ENCODE measurements at places on chromosomes 3 and 15.

GRCh38 chr3:72960812-72961518 is 35.6 kb upstream of the PPP4R2 start:
- DNase-seq: no peak

GRCh38 chr15:90234096-90234988 is at the start of gene GDPGP1:
Gene GDPGP1, plus strand, starts transcription at chr15:90234209. Its CDS starts 6,700 bp downstream, at chr15:90240909.
- DNase-seq: no peak

DNA sequence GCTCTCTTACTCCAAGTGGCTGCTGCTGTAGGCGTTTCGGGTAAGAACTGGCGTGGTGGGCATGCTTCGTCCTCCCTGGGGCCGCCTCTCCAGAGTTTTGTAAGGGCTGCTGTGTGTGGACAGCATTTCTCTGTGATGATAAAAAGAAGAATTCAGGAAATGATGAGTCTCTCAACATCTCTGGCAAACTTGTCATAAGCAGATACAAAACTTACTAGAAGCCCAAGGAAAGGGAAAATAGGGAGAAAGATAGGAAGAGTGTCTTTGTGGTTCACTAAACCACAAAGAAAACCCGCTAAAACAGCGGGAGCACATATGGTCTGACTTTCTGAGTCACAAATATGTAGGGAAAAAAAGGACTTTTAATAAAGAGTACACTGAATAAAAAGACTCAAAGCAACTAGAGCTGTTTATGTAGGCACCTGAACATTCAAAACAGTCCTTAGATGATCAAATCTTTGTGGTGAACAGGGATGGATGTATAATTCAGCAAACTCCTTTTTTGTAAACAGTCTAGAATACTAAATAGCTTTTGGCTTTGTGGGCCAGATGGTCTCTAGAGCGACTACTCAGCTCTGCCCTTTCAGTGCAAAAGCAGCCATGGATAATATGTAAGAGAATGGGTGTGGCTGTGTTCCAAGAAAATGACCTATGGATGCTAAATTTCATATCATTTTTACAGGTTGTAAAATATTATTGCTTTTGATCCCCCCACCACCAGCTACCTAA is 60.4 kb upstream of the LMOD3 start:
- no peak for DNase-seq

- no peak for DNase-seq
These were observed 96.9 kb downstream of the HMG20A start for GRCh38 chr15:77517579-77517978.

GRCh38 chr3:197722734-197723133 is 14.0 kb downstream of the RUBCN start:
- no peak for DNase-seq

- peak; percentile 83 for DNase-seq
These were observed 281.0 kb upstream of the TBL1XR1 start for GRCh38 chr3:177478170-177478867.

DNA sequence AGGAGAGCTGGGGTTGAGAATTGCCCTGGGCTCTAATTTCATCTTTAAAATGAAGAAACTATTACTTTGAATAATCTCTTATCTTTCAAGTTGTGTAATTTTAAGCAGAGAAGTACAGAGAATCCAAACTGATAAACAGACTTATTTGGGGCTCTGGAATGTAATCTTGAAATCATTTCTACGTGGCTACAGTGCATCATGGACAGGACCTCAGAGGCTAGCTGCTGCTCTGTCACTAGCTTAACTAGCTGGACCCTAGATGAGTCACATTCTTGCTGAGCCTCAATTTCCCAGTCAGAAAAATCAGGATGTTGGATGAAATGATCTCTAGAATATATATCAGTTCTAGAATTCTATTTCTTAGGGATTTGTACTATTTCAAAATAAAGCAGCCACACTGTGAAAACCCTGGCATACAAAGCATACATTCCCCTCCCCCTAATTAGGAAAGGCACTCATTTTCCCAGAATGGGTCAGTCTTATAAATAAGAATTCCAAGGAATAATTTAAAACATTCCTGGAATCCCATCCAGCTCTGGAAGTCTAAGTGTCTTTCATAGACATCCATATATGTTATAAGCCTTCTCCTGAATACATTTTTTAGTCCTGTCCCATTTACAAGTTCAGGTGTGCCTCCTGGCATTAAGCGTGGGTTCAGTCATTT is 47.2 kb downstream of the RASGRP1 start:
- no peak for DNase-seq

DNA sequence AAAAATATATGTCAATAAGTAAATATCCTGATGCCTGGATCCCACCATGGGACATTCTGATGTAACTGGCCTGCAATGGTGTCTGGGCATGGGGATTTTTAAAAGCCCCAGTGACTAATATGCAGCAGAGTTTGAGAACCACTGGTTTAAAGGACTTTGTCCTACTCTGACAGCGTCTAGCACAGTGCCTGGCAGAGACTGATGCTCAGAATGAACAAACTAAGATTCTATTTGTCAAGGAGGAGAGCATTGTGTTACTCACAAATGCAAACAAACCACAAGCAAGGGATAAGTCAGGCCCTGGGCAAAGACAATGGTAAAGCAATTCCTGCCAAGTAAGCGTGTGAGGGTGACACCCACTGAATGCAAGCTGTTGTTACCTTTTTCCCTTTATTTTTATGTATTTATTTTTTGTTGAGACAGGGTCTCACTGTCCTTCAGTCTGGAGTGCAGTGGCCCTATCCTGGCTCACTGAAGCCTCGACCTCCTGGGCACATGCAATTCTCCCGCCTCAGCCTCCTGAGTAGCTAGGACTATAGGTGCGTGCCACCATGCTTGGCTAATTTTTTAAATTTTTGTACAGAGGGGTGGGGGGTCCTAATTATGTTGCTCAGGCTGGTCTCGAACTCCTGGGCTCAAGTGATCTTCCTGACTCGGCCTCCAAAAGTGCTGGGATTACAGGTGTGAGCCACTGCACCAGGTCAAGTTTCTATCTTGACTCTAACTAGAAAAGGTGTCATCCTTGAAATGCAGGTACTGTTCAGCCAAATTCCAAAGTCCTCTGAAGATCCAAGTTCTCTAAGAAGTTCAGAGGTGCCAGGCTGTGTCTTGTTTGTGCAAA is 909 bp upstream of the GPD1L start:
- peak; percentile 26 for DNase-seq

DNA sequence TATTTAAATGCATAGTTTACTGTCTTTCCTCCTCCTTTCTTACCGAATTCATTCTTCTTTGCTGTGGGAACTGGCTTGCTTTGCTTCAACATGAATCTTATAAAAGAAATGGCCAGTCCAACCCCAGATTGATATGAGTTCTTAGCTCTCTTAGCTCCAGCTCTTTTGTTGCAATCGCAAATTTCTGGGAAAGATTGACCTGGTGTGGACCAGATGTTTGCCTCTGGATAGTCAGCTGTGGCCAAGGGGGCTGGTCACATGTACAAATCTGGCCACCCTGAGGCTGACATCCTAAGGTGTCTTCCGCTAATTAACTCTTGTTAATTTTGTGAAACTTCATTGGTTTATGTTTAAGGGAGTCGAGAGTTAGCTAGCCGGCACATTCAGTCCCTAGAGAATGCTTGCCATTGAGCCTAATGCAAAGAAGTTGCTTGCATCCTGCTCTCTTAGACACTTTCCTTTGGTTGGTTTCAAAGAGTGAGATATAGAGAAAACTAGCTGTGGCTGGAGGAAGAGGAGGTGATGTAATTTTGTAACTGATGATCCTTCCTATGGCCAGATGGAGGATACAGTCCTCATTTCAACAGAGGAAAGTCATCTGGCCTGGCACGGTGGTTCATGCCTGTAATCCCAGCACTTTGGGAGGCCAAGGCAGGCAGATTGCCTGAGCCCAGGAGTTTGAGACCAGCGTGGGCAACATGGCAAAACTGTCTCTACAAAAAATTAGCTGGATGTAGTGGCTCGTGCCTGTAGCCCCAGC is 162.4 kb downstream of the ADAMTSL3 start:
- no peak for DNase-seq

GRCh38 chr3:158508481-158508880 is 62.5 kb upstream of the MLF1 start:
- no peak for DNase-seq

GRCh38 chr3:171333784-171334464 is 126.3 kb downstream of the TNIK start:
- DNase-seq: no peak

- DNase-seq: no peak
These were observed 1.4 kb upstream of the APPL1 start for GRCh38 chr3:57226176-57226575.

GRCh38 chr15:71937650-71938311 is 127.4 kb downstream of the NR2E3 start:
- DNase-seq: no peak

DNA sequence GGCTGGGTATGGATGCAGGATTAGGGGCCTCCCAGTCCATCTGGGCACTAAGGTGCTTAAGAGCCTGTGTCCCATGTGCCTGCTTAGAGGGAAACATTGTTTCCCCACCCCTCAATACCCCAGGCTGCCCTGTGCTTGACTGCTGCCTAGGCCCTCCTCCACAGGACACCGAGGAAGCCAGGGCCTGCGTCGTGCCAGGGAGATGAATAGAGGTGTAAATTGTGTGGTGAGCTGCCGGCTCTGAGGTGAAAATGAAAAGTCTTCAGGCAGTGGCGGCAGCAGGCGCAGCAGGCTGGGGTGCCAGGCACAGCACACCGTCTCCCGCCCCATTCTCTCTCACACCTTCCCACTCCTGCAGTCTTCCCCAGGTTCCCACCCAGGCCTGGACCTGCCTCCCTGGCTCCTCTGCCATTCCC is 13.9 kb upstream of the GRM2 start:
- DNase-seq: no peak

GRCh38 chr3:131998027-131998426 is 36.8 kb downstream of the CPNE4 start:
- no peak for DNase-seq

- DNase-seq: peak; percentile 50
These were observed 26.3 kb downstream of the FEM1B start for GRCh38 chr15:68303560-68304436.

- DNase-seq: no peak
These were observed 85.4 kb downstream of the SMAD6 start for GRCh38 chr15:66787489-66787871.

DNA sequence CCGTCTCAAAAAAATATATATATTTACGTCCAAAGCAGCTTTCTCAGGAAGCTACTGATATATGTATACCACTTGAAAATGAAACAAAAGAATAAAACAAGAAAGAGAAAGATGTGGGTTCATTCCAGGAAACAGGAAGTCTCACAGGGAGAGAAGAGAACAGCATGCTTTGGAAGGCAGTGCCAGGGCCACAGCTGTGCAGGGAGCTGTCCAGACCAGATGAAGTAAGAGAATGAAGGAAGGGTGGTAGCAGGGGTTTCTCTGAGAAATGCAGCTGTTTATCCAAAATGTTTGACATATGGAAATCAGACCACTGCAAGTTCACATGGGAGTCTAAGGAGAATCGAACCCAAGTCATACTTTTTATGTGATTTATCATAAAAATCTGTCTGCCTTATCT is 8.9 kb upstream of the GPR27 start:
- DNase-seq: no peak

GRCh38 chr15:84633311-84634227 is 20.5 kb downstream of the WDR73 start:
- DNase-seq: peak; percentile 70

Data from MG63 (cell line).